ENCODE measurements at places on chromosomes 5 and 9. TPM values are rescaled to one million over a fixed set of nuclear protein-coding genes. Genes with fewer than 3 reads are reported as not detected.

GRCh38 chr5:2466966-2467365 is 284.5 kb downstream of the IRX2 start:
- DNase-seq: no peak

DNA sequence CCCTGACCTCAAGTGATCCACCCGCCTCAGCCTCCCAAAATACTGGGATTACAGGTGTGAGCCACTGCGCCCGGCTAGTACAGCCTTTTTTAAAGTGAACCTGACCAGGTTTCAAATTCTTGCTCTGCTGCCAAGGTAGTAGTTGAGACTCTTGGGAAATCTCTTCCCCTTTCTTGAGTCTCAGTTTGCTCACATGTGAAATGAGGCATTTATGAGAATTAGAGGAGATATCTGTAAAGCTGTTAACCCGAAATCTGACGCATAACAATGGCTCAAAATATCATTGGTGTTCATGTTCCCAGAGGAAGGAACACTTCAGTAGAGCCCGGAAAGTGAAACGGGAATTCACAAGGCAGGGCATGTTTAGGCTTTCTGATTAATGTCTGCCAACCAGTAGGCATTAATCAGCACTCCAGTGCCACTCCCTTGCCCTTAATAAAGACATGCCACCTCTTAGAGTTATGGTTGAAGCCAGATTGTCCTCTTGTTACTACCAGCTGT is 1.5 kb downstream of the ARPC5L start:
- DNase-seq: no peak

GRCh38 chr9:6829027-6829426 is 71.3 kb downstream of the KDM4C start:
- DNase-seq: no peak

GRCh38 chr9:93830606-93831005 is 124.5 kb downstream of the BARX1 start:
- peak; percentile 28 for DNase-seq

DNA sequence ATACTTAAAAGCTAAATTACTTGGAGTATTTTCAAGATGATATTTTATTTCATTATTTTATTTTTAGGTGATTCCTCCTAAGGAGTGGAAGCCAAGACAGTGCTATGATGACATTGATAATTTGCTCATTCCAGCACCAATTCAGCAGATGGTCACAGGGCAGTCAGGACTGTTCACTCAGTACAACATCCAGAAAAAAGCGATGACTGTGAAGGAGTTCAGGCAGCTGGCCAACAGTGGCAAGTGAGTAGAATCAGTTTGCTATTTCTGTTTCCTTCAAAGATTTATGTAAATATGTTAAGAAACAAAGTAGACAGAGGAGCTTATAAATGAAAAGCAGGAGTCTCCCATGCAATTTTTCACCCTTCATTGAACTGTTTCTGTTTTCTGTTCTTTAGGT is 47.8 kb downstream of the KDM4C start:
- no peak for DNase-seq

GRCh38 chr5:178249191-178249989 is 16.8 kb upstream of the PHYKPL start:
- DNase-seq: peak; percentile 83

DNA sequence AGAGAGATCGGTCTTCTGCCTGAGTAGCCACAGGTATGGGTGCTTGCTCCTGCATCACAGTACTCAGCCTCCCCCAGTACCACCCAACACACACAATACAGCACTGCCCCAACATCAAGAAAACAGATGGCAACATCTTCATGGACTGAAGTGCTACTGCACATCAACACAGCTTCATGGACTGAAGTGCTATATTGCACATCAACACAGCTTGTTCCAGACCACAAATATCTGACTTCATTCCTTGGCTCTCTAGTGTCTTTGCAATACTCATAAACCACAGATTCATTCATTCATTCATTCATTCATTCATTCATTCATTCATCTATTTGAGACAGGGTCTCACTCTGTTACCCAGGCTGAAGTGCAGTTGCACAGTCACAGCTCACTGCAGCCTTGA is 31.1 kb upstream of the PCA3 start:
- DNase-seq: no peak

- DNase-seq: no peak
Observed at GRCh38 chr5:74143721-74144330, 496.7 kb downstream of the ENC1 start.

Gene FBLL1
- total RNA-seq: not detected

Gene CDH18
- not detected for total RNA-seq

GRCh38 chr9:133514460-133515239 is 10.1 kb downstream of the MYMK start:
- DNase-seq: no peak

GRCh38 chr9:122767817-122768216 is 20.9 kb upstream of the OR5C1 start:
- no peak for DNase-seq

DNA sequence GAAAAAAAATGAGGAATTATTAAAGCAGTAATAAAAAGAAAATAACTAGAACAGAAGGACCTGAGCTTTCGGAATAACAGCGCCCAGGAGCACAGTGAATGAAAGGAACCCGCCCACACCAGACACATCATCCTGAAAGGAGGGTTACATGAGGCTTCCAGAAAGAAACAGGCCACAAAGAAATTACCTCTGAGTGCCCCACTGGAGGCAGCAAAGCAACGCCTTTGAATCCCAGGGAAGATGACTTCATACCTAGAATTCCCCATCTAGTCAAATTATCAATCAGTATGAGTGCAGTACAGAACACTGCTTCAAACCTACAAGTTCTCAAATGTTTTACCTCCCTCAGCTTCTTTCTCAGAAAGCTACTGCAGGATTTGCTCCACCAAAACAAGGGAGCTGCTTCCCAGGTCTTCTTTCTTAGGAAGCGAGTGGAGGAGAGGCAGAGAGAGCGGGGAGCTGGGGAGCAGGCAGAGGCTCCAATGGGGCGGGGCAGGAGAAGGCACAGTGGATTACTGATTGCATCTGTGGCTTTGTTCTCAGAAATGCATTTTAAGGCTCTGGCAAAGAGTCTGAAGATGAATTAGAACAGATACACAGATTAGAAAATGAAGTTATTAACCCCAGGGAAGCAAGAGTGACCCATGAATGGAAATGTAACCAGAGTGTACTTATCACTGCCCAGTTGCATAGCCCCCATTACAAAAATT is 87.1 kb downstream of the SEMA4D start:
- peak; percentile 70 for DNase-seq

Gene SMIM27
- 22.2 TPM for total RNA-seq

Gene KIF24
- total RNA-seq: 13.6 TPM

DNA sequence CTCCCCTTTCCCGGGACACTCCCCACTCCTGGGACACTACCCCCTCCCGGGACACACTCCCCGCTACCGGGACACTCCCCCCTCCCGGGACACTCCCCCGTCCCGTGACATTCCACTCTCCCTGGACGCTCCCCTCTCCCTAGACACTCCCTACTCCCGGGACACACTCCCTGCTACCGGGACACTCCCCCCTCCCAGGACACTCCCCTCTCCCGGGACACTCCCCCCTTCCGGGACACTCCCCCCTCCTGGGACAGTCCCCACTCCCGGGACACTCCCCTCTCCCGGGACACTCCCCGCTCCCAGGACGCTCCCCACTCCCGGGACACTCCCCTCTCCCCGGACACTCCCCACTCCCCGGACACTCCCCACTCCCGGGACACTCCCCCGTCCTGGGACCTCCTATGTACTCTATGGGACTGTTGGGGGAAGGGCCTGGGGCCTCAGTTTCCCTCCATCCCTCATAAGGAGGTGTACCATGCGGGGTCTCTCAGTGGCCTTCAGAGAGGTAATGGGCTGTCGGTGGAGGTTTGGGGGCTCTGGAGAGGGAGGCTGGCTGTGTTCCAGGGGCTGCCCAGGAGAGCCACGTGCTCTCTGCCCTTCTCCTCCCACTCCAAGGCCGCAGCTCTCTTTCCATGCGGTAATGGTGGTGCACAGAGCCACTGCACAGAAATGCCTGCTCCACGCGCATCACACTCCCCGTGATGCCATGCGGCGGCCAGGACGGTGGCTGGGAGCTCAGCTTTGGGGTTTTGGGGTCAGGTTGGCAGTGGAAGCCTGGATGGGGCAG is 96.2 kb downstream of the RXRA start:
- DNase-seq: no peak

DNA sequence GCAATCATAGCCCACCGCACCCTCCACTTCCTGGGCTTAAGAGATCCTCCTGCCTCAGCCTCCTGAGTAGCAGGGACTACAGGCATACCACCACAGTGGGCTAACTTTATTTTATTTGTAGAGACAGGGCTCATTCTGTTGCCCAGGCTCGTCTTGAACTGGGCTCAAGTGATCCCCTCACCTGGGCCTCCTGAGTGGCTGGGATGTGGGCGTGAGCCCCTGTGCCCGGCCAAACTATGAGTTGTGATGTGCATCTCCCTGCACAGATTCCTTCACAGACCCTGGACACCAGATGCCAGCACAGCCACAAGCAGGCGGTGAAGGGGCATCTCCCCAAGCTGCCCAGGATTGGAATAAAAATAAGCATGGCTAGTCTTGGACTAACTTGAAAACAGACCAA is 244.9 kb upstream of the IRX1 start:
- DNase-seq: no peak

Gene PLPPR1
- total RNA-seq: not detected

Gene NMUR2
- total RNA-seq: not detected

Gene SHISAL2B
- total RNA-seq: not detected

Gene SLC45A2
- total RNA-seq: not detected

- DNase-seq: no peak
Observed at GRCh38 chr5:35030426-35031100, 17.2 kb downstream of the AGXT2 start.

Gene NUDT12
- 1.1 TPM for total RNA-seq

Gene TLX3
- total RNA-seq: not detected

DNA sequence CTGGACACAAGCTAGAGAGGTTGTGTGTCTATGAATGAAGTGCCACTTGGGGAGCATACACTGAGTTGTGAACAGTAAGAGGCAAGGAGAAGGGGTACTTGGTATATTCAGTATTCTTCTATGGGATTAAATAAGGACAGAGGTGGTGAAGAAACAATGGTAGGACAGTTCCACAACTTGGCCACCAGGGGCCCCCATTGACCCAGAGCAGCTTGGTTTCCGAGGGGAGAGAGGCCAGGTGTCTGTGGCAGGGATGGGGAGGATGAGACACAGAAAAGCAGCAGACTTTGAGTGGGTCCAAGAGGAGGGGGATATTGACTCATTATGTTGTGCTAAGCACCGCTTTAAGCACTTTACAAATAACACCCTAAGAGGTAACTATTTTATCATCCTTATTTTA is 220.6 kb downstream of the MELK start:
- DNase-seq: no peak

Gene GDA
- total RNA-seq: not detected

GRCh38 chr9:5953743-5954707 is 61.4 kb downstream of the RANBP6 start:
- DNase-seq: no peak

Gene FSTL4
- not detected for total RNA-seq

- peak; percentile 91 for DNase-seq
Observed at GRCh38 chr5:67215519-67216471, 19.2 kb upstream of the CD180 start.

DNA sequence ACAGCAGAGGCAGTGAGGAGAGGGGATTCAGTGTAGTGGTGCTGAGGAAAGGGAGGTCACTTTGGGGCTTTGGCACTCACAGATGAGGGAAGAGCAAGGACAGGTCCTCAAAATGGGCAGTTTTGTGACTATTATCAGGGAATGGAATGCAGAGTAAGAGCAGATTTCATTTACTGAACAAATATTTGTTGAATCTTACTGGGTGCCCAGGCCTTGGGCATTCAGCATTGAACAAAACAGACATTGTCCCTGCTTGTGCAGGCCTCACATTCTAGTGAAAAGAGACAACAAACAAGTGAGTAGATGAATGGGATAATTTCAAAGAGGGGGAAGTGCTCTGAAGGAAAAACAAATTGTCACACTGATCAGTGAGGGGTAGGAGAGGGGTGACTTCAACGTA is 404.1 kb downstream of the DMRT2 start:
- DNase-seq: no peak

Measured in activated CD8-positive, alpha-beta memory T cell treated with anti-CD3 and anti-CD28 coated beads, Interleukin-2, amount 10 ng/mL, durations not matched to agents 7 days and 5 days (primary cell).